ENCODE measurements at places on chromosomes 7 and 10. TPM values are rescaled to one million over a fixed set of nuclear protein-coding genes. Genes with fewer than 3 reads are reported as not detected.

The MSMB gene
- not detected for total RNA-seq

The PNPLA8 gene
- 46.4 TPM for total RNA-seq

The EPO gene
- total RNA-seq = not detected

The SCART1 gene
- total RNA-seq = 3.8 TPM

The ITGA8 gene
- total RNA-seq = 0.93 TPM

The SPDYE2B gene
- total RNA-seq = not detected

The PAPOLB gene
- total RNA-seq = 1.2 TPM

The OR6B1 gene
- total RNA-seq = not detected

The POLR2J2 gene
- total RNA-seq = 13.4 TPM

The UFSP1 gene
- 3.2 TPM for total RNA-seq

The FAM241B gene
- total RNA-seq = 50.1 TPM
